Natural killer cell treated with Interleukin-12 subunit alpha and Interleukin-12 subunit beta and Interleukin-15 and Interleukin-18, amount 100 ng/mL, for 72 hours (primary cell): ENCODE measurements at places on chromosomes 11 and 22. TPM values are rescaled to one million over a fixed set of nuclear protein-coding genes. Genes with fewer than 3 reads are reported as not detected.
A peak's percentile ranks its signal among the peaks of the same experiment; 100 is the strongest.

DNA sequence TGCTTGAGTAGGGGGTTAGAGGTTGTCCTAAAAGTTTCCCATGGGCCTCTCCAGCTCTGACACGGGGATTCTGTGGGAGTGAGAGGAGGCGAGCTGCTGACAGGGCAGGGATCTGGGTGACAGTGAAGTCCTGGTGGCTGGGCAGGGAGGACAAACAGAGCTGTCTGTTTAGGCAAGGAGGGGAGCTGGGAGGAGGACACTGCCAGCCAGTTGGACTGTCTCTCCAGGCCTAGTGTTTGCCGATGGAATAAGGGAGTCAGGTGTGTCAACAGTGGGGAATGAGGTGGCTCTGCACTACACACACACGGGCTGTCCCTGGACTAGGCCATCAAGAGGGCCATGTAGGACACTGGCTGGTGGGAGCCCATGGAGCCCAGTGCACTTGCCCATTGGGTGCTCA, 20.6 kb upstream of the SYT7 start:
- peaks cover 3% of the 10 kb centered on the region for H3K4me1 ChIP-seq
- H3K4me3 ChIP-seq = no peak overlapping the region
- DNase-seq = no peak
- H3K36me3 ChIP-seq = no peaks in the 10 kb centered on the region
- H3K27me3 ChIP-seq = peaks cover 10% of the 10 kb centered on the region
- no peak overlapping the region for H3K27ac ChIP-seq

DNA sequence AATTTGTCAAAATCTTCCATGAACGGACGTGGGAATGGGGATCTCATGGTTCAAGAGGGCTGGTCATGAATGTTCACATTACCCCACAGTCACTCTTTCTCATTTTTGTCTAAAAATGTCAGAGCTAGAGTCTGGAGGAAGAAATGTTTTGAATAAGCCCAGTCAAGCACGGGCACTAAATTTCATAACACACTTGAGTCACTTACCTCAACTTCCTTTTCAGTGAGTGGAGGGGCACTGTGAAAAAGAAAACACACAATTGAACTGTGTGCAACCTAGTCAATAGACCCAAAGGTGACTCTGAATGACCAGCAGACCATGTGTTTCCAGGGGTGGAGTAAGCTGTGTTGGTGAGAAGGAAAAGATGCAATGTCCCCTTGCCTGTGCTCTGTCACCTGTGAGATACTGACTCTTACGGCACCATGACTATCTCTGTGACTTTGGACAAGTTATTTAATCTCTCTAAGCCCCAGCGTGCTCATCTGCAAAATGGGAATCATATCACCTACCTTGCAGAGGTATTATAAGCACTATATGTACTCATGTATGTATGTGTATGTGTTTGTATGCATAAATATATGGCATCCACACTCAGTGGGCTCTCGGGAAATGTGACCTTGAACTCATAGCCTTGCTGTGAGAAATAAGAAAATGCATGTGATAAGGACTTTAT, 38.2 kb upstream of the LYVE1 start:
- peaks cover 9% of the 10 kb centered on the region for H3K4me1 ChIP-seq
- H3K27ac ChIP-seq = peak overlapping the region; percentile 60
- no peak for DNase-seq
- peaks cover 11% of the 10 kb centered on the region for H3K27me3 ChIP-seq
- H3K36me3 ChIP-seq = no peaks in the 10 kb centered on the region

DNA sequence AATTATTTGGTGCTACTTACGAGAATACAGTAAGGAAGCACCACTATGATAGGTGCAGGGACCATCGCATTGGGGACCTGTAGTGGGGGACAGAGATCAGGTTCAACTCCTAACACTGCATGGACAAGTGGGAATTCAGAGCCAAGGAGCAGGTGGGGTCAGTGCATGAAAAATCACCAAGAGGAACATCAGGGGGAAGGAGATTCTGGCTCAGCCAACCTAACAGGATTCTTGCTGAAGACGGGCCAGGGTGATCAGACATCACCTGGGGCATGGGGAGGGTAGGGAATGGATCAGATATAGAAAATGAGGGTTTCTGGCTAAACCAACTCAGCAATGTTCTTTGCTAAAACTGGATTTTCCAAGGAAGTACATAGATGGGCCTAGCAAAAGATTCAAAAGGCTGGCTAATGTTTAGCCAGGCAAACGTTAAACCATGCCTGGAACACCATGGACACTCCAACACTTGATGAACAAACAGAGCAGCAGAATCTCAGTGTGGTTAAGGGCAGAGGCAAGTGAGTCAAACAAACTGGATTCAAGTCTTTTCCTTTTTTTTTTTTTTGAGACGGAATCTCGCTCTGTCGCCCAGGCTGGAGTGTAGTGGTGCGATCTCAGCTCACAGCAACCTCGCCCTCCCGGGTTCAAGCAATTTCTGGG, 70.0 kb downstream of the MICAL3 start:
- H3K36me3 ChIP-seq = no peaks in the 10 kb centered on the region
- no peaks in the 10 kb centered on the region for H3K27me3 ChIP-seq
- no peak overlapping the region for H3K4me3 ChIP-seq
- no peak overlapping the region for H3K27ac ChIP-seq

DNA sequence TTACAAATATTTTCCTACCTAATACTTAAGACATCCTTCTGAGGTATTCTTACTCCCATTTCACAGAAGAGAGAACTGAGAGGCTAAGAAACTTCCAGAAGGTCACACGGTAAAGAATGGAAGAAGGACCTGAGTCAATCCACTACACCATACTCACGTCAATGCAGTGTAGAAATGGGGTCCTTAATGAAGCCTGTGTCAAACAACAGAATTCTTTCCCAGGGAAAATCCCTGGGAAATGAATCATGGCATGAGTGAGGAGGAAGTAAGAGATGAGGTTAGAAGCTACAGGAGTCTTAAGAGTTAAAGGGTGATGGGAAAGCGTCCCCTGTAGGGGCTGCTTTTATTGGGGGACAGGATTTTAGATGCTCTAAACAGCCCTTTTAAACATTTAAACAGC, 147.9 kb downstream of the C11orf91 start:
- DNase-seq = no peak
- no peak overlapping the region for H3K27ac ChIP-seq
- no peaks in the 10 kb centered on the region for H3K4me1 ChIP-seq

- no peaks in the 10 kb centered on the region for H3K36me3 ChIP-seq
- no peak overlapping the region for H3K27ac ChIP-seq
- DNase-seq = no peak
- H3K4me3 ChIP-seq = no peak overlapping the region
Measured at GRCh38 chr11:37916331-37916730, 1318.3 kb upstream of the RAG2 start.

Gene NLRP14
- not detected for total RNA-seq

Gene KDELR3
- total RNA-seq = 0.92 TPM

DNA sequence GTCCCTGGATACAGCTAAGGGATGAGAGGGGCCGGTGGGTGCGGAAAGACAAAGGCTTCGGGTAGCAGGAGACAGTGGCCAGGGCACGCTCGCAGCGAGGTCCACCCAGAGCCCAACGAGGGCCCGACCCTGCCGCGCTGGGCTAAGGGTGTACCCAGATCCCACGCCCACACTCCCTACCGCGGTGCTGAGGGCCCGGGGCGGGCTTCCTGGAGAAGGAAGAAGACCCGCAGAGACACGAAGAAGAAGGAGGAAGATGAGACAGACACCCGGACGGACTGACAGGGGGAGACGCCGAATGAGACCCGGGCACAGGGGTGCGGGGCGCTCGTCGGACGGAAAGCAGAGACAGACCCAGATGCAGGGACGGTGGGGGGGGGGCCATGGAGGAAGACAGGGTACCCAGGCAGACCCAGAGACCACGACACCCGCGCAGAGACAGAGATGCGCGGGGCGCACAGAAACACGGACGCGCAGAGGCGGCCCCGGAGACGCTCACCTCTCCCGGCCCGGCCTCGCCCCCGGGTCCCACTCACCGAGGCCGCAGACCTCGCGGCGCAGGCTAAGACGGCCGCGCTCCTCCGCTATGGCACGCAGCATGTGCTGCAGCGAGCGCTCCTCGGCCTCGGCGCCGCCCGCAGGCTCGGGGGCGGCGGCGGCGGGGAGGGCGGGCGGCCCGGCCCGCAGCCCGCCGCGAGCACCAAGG, 437 bp downstream of the KIAA0930 start:
- peak overlapping the region; percentile 93 for H3K4me3 ChIP-seq
- peaks cover 49% of the 10 kb centered on the region for H3K4me1 ChIP-seq
- H3K27me3 ChIP-seq = no peaks in the 10 kb centered on the region
- H3K36me3 ChIP-seq = no peaks in the 10 kb centered on the region
- DNase-seq = no peak
- H3K27ac ChIP-seq = peak overlapping the region; percentile 75

DNA sequence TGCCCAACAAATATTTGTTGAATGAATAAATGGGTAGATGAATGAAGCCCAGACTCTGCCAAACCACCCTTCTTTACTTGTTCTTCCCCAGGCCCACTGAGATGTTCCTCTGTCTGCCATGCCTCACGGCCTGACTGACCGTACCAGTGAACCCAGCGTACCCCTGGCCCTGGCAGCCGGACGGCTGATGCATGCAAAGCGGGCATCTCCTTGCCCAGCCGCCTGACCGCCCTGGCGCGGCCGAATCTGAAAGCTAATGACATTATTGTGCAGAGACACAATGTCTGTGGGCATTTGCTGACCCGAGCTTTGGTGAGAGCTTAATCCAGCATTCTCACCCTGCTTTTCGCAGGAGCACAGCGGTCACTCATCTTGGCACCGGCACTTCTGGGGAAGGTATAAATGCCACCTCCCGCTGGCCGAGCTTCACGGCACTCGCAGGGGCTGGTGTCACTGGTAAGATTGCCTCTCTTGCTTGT, at the start of gene CRYBB2:
Gene CRYBB2 (plus strand): TSS at position 429 of the 479 bp plus-strand sequence. CDS start 1,791 bp downstream, outside the sequence.
- H3K36me3 ChIP-seq = no peaks in the 10 kb centered on the region
- no peak within 1 kb of the TSS for H3K4me3 ChIP-seq
- H3K4me1 ChIP-seq = no peaks in the 10 kb centered on the region
- peaks cover 25% of the 10 kb centered on the region for H3K27me3 ChIP-seq
- H3K27ac ChIP-seq = no peak within 1 kb of the TSS
- no peak for DNase-seq

DNA sequence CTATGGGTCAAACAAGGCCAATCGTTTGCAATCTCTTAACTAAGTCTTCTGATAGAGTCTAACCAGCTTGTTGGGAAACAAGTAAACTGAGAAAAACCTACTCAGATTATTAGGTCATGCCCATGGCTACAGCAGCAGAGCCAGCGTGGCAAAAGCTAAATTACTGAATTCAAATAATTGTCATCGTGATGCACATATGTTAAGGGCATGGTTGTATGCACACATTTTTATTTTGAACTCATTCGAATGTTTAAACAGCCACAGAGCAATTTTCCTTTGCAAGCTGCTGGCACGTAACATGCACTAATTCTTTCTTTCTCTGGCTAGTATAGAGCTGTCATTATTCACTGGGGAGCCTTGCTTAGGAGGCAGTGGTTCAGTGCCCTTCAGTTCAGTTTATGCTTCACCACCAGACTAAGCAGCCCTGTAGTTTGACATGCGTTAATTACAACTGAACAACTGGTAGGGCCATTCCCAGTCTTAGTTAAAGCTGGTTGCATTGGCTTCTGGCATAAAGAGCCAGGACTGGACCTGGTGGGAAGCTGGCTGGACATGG, 396.4 kb downstream of the METTL15 start:
- DNase-seq = no peak
- H3K27ac ChIP-seq = no peak overlapping the region
- H3K4me1 ChIP-seq = no peaks in the 10 kb centered on the region
- H3K27me3 ChIP-seq = no peaks in the 10 kb centered on the region
- H3K36me3 ChIP-seq = no peaks in the 10 kb centered on the region

Gene BRSK2
- 0.33 TPM for total RNA-seq

Gene TRPC6
- not detected for total RNA-seq

Gene C11orf97
- total RNA-seq = not detected

Gene MIOX
- total RNA-seq = not detected

Gene DGCR6
- total RNA-seq = 1.1 TPM

DNA sequence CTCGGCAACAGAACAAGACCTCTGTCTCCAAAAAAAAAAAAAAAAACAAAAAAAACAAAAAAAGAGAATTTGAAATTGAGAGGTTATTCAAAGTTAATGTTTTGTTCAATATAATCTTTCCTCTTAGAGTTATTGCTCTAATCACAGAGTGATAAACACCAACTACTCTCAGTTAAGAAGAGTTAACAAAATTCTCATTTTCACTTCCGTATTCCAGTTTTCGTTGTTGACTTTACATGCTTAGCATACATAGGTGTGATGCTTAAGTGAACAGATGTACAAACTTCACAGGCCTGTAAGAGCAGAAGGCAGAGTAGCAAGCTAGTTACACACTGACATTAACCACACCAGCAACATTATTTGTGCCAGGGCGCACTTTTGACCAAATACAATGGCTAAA, 12.3 kb downstream of the EIF4ENIF1 start:
- peaks cover 28% of the 10 kb centered on the region for H3K4me1 ChIP-seq
- H3K4me3 ChIP-seq = peak overlapping the region; percentile 32
- no peak for DNase-seq
- H3K27ac ChIP-seq = peak overlapping the region; percentile 42
- peaks cover 17% of the 10 kb centered on the region for H3K36me3 ChIP-seq

- peaks cover 14% of the 10 kb centered on the region for H3K4me1 ChIP-seq
- H3K36me3 ChIP-seq = no peaks in the 10 kb centered on the region
- no peak for DNase-seq
- H3K4me3 ChIP-seq = no peak overlapping the region
Measured at GRCh38 chr11:95228081-95228749, 2.8 kb downstream of the SESN3 start.
